Endothelial cell of umbilical vein (primary cell): ENCODE measurements at places on chromosomes 11 and 22. TPM values are rescaled to one million over a fixed set of nuclear protein-coding genes. Genes with fewer than 3 reads are reported as not detected.

- no peak for DNase-seq
Observed at GRCh38 chr22:23145878-23146470, 697 bp downstream of the RAB36 start.

ARHGAP42 gene
- polyA plus RNA-seq: 1.8 TPM in 2 replicates

DNA sequence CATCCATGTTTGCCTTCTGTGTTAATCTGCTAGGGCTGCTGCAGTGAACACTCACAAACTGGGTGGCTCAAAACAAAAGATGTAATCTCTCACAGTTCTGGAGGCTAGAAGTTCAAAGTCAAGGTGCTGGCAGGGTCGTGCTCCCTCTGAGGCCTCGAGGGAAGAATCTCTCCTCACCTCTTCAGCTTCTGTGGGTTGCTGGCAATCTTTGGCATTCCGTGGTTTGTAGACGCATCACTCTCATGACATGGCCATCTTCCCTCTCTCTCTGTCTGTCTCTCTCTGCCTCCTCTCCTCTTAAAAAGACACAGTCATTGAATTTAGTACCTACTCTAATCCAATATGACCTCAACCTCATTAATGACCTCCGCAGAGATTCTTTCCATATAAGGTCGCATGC lies 78.8 kb downstream of the TSPAN18 start:
- no peak for DNase-seq

DNA sequence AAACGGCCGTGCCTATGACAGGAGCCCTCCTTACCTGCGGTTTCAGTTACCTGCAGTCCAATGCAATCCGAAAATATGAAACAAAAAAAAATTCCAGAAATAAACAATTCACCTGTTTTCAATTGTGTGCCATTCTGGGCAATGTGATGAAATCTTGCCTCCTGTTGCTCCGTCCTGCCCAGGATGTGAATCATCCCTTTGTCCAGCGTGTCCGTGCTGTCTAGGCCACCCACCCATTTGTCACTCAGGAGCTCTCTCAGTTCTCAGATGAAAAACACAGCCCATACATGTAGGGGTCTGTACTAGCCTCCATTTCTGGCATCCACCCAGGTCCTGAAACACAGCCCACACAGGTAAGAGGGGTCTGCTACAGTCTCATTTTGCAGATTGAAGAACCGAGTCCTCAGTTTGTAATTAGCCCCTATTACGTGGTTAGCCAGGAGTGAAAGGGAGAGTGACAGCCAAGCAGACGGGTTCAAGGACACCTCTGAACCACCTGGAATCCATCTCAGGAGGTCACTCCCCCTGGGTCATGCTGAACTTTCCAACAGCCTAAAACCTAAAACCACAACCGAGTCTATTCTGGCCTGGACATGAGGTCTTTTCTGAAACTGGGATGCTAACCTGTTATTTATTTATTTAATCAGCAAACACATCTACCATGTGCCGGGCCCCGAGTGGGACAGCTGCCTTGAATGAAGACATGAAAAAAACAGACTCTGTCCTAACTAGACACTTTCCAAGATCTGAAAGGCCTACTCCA lies 317.2 kb downstream of the SHANK2 start:
- no peak for DNase-seq

- DNase-seq: no peak
Observed at GRCh38 chr22:47292546-47293320, 530.3 kb downstream of the TBC1D22A start.

DNA sequence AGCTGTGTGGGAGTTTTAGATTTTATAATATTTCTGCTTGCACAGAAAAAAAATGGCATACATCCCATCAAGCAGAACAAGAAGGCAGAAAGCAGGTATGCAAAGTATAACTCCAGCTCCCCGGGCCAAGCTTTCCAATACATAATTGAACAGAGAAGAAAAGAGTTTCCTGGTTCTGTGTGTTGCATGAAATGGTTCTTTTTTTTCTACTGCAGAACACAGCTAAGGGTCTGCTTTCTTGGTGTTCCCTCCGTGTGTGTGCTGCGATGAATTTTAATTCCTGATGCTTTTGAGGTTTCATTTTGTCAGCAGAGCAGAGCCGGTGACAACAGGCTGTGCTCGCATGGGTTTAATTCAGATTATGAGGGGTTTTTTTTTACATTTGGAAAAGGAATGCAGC lies 70.7 kb upstream of the TTC12 start:
- no peak for DNase-seq

BDNF gene
- 3.2 and 3.6 TPM in 2 replicates for polyA plus RNA-seq

OR52H1 gene
- 0.30 and 0.33 TPM in 2 replicates for polyA plus RNA-seq

- no peak for DNase-seq
Observed at GRCh38 chr11:74742070-74742469, 6.6 kb upstream of the RNF169 start.

OR5AL1 gene
- not detected in 2 replicates for polyA plus RNA-seq

TBX10 gene
- not detected in 2 replicates for polyA plus RNA-seq
